ENCODE measurements at places on chromosomes 5 and 9.

- peak; percentile 24 for DNase-seq
Measured at GRCh38 chr5:154756009-154756867, 1.1 kb downstream of the LARP1 start.

DNA sequence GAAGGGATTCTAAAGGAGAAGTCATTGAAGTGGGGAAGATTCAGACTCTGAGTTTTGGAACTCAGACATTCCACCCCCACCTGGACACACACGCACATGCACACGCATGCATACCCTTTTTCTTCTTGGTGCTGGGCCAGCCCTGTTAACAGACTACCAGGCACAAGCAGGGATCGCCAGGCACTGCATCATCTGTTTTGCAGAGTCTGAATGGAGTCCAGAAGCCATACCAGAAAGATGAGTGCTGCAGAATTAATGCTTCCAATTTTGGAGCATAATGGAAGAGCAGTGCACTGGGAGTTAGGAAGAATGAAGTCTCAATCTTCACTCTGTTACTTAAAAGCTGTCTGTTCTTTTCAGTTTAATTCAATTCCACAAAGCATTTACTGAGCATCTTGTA lies 95.5 kb downstream of the PDE8B start:
- DNase-seq: no peak

GRCh38 chr5:151060742-151061141 lies 20.1 kb downstream of the TNIP1 start:
- no peak for DNase-seq

GRCh38 chr9:18441261-18441660 lies 32.7 kb upstream of the ADAMTSL1 start:
- DNase-seq: no peak

GRCh38 chr5:57779383-57780223 lies 297.0 kb upstream of the ACTBL2 start:
- no peak for DNase-seq

DNA sequence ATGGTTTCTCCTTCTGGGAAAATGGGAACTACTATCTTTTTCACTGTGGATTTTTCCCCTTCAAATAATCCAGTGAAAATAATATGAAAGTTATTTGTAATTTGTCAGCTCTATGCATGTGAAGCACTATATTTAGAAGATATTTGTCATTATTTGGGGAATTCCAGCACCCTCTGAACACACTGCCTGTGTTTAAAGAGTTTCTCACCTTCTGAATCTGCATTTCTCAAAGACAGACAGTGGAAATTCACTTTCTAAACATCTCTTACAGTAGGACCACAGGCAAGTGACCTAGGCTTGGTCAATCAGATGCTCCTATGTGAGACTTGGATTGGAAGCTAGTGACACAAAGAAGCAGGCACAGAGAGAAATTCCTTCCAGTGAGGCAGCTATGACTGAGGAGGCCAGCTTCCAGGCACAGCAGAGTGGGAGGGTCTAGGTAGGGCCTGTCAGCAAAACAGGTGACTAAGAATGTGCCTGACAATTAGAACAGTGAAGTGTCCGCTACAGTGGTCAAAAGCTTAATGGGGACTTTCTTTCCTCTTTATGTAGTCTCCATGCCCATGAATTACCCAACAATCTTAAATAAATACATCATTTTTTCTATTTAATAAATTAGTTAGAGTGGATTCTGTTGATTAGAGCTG lies 167.2 kb downstream of the HMHB1 start:
- no peak for DNase-seq

DNA sequence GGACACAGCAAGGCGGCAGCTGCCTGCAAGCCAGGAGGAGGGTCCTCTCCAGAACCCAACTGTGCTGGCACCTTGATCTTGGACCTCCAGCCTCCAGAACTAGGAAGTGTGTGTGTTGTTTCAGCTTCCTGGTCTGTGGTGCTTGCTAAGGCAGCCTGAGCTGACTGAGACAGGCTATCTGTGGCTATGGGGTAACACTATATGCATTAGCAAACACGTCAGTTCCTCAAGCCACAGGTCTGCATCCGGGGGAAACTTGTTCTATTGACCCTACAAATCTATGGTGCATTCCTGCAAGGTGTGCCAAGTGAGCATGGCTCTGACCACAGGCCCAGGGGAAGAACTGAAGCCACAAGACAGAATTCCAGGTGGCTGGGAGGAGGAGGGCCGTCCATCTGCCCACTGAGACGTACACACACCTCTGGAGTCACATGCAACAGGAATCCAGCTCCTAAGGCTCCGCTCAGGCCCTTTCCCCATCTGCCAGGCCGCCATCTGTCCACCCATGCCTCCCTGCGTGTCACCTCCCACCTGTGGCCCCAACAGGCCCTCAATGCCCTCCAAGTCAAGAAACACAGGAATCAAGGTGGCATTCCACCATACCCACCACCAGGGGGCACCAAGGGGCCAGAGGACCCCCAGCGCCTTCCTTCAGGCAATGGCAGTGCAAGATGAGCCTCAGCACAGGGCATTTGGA lies 174.9 kb downstream of the ROR2 start:
- peak; percentile 38 for DNase-seq

DNA sequence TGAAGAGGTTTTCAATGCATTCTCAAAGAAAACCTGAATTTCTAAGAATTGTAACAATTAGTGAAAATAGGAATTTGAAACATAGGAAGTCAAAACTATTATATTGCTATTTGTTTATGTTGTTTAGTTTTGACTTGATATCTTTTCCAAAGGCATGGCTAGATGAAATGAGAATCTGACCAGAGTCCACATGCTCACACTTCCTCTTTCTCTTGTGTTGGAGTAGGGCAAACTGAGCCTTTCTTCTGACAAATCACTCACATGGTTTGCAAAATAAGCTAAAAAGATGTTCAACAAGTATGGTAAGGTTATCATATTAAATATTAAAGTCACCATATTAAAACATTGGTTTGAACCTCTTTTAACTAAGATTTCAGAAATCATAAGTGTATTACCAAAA lies 512.6 kb downstream of the ISL1 start:
- DNase-seq: no peak

DNA sequence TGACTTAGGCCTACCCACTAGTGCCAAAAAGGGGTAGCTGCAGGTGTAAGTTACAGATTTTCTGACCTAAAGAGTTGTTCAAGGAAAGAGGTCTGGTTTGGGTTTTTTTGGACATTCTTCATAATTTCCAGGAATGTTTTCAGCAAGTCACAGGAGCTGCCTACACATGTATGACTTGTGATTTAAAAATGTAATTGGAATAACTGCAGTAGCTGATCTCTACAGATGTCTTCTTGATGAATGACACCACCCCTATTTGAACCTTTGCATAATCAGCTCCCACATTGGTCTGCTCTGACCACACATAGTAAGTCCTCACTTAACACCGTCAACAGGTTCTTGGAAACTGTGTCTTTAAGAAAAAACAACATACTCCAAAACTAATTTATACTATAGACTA lies 481.4 kb downstream of the RASEF start:
- DNase-seq: no peak

DNA sequence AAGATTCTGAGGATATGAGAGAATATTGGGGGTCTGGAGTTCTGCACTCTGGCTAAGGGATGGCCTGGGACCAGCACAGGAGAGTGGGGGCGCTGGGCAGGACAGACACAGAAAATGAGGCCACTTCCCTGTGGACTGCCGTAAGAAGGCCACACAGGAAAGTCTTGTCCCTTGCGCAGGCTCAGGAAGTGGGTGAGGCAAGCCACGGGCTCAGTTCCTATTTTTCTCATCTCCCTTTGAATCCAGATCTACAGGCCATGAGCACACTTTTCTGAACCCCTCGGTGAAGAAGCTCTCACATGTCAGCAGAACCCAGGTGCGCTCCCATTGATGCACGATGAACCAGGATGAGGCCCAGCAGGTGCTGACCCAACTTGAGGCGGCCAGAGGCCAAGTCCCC lies 207.4 kb downstream of the AGTPBP1 start:
- no peak for DNase-seq

- no peak for DNase-seq
Measured at GRCh38 chr5:45454114-45454513, 242.1 kb downstream of the HCN1 start.

DNA sequence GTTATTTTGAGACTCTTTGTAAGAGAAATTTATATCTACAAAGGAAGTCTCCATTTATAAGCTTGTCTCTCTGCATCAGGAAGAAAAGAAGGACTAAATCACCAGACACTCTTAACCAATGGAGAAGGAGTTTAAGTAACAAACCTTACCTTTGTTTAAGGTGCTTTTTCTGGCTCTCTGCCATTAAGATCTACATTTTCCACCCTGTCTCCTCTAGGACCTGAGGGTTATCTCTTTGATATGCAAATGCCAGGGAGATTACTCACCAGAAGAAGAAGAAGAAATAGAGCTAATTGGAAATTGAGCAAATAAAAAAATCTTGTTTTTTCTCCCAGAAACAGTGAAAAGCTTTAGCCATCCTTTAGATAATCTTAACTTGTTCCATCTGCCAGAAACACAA lies 60.9 kb downstream of the CDKN2A start:
- no peak for DNase-seq

DNA sequence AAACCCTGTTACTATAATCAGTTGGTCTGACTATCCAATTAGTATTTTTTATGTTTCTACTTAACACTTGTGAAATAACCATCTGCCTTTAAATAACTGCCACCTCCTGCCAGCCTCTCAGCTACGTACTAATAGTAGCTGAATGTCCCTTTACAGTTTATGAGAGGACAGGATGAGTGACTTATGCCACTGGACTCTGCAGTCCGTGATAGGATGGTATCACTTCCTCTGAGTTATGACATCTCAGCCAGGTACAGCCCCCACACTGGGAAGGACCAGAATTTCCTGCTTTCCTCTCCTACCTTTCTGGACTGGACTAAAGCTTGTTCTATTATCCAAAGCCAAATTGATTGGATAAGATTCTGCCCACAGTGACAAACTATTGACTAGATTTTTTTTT lies 102.9 kb downstream of the ZFAND5 start:
- DNase-seq: no peak

GRCh38 chr5:102654559-102655349 lies 100.4 kb upstream of the PAM start:
- no peak for DNase-seq

DNA sequence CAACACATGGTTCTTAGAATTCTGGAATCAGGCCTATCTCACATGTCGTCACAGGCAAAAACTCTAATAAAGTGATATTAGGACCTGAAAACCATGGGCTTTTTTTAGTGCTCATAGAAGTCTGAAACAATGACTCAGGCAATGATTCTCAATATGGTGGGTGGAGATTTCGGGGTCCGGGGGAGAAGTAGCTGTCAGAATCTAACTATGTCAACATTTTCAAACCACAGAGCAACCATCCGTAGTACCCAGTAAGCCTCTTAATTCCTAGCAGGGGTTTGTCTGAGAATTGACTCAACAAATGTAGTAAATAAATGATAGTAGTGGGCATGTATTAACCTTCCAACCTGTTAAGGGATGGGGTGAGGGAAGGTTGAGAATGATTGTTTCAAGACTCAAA lies 2.6 kb downstream of the AMACR start:
- DNase-seq: no peak

- DNase-seq: no peak
Measured at GRCh38 chr9:133563291-133563796, 28.8 kb downstream of the ADAMTSL2 start.

DNA sequence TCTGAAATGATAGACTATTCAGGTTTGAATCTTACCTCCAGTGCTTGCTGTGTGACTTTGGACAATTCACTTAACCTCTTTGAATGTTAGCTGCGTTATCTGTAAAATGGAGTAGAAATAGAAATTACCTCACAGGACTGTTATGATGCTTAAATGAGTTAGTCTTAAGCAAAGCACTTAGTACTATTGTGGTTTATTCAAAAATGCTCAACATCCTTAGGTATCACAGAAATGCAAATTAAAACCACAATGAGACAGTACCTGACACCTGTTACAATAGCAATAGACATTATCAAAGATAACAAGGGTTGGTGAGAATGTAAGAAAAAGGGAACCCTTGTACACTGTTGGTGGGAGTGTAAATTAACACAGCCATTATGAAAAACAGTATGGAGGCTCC lies 77.6 kb upstream of the FREM1 start:
- no peak for DNase-seq

All from activated T-helper 2 cell treated with anti-CD3 and anti-CD28 coated beads, Interferon-gamma antibody, Interleukin-2, Interleukin-4, amounts not matched to agents 10 μg/mL and 5 μg/mL and 100 μg/mL, durations not matched to agents 14 hours and 24 hours and 36 hours (primary cell).